ENCODE measurements at places on chromosomes 6 and 20.

GRCh38 chr6:7479801-7480266 lies 61.6 kb upstream of the DSP start:
- peak; percentile 96 for DNase-seq

GRCh38 chr6:1499777-1500176 lies 109.9 kb upstream of the FOXC1 start:
- DNase-seq, result no peak

- DNase-seq, result peak; percentile 91
Measured at GRCh38 chr20:25000268-25000801, 7.8 kb upstream of the APMAP start.

- DNase-seq, result no peak
Measured at GRCh38 chr20:58897488-58897887, 45.0 kb downstream of the GNAS start.

DNA sequence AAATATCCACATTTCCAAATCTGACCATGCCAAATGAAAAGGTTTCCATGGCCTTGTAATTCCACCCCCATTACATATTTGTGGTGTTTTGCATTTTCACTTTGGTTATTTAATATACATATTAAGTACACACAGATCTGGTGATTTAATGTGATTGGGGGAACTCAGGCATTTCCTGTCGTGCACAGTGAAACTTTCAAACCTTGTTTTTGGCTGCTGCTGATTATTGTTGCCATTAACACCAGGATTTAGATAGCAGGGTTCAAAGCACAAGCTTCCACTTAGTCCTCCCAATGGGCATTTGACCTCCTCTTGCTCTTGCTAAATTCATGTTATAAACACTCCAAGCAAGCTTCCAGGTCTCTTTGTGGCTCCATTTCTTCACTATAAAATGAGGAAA lies 166.5 kb downstream of the SOBP start:
- no peak for DNase-seq

- no peak for DNase-seq
Measured at GRCh38 chr6:11675601-11676000, 103.0 kb downstream of the ADTRP start.

GRCh38 chr6:89372506-89372901 lies 20.0 kb upstream of the UBE2J1 start:
- DNase-seq, result no peak

- no peak for DNase-seq
Measured at GRCh38 chr6:32809171-32809570, 7.6 kb downstream of the HLA-DOB start.

- DNase-seq, result no peak
Measured at GRCh38 chr6:19086480-19086879, 699.3 kb downstream of the RNF144B start.

GRCh38 chr6:81613606-81614005 lies 138.9 kb downstream of the TENT5A start:
- no peak for DNase-seq

GRCh38 chr6:161507375-161507774 lies 233.5 kb upstream of the AGPAT4 start:
- no peak for DNase-seq
